Omental fat pad (tissue), 4 donors: ENCODE measurements at places on chromosomes 16 and 17. TPM values are rescaled to one million over a fixed set of nuclear protein-coding genes. Genes with fewer than 3 reads are reported as not detected.

DNA sequence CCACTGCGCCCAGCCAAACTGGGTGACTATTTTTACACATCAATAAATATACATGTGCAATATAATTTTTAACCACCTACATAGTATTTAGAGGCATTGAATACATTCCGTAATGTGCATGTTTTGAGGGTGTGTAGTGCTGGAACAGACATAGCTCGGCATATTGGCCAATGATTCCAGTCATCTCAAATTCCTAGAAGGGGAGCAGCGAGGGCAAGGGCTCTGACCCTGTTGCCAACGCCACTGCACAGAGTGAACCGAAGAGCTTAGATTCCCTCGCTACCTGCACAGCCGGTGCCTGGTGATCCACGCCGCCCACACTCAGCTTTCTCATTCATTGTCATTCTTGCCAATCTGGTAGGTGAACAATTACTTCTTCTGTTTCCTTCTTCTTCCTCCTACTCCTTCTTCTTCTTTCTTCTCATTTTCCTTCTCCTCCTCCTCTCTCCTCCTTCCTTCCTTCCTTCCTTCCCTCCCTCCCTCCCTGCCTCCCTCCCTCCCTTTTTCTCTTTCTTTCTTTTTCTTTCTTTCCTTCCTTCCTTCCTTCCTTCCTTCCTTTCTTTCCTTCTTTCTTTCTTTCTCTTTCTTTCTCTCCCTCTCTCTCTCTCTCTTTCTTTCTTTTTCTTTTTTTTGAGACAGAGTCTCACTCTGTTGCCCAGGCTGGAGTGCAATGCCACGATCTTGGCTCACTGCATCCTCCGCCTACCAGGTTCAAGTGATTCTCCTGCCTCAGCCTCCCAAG is 26.3 kb upstream of the ATP2A3 start:
- no peak for DNase-seq

- DNase-seq = no peak
Observed at GRCh38 chr16:66928702-66929388, 3.5 kb upstream of the RRAD start.

The PEMT gene
- 58.5 TPM for total RNA-seq

DNA sequence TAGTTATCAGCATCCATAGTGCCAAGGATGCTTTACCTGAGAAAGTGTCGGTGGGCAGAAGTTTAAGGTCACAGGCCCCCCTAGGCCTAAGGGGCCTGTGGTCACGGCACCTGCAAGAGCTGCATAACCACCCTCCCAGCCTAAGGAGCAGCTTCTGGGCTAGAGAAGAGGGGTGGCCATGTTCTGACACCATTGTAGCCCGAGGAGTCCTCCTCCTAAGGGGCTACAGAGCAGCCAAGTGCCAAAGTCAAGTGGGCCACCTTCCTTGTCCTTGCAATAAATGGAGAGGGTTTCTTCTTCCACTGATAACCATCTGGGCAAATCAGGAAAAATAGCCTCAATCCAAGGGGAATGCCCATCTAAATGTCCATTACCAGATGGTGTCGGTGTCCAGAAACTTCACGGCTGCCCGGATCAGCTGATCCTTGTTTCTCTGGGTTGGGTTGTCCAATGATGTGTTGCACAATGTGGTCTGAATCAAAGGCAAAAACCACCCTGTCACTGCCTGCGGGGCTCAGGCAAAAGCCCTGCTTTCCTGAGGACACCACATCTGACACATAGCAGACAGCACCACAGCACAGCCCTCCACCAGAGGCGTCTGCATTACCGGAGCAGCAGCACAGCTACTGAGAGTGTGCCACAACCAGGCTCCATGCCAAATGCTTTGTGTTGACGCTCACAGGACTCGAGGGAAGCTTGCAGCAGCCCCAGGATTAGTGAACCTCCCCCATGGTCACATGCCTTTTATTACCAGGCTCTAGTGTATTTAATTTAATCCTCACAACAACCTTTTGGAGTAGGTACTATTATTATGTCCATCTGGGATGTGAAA is 12.8 kb downstream of the ATPAF2 start:
- no peak for DNase-seq
